ENCODE measurements at places on chromosomes 3 and 15. TPM values are rescaled to one million over a fixed set of nuclear protein-coding genes. Genes with fewer than 3 reads are reported as not detected.

DNA sequence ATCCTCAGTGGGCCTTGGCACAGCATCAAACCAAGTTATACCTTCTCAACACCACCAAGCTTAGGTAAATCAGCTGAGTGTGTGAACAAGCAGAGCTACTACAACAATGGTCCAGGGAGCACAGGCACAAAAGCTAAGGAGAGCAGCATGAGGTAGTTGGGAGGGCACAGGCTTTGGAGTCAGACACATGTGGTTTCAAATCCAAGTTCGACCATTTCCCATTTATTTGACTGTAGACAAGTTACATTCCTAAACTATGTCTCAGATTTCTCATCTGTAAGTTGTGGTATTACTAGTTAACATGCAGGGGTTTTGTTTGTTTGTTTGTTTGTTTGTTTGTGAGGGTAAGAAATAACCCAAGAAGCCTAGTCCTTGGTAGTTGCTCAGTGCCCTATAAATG is 46.9 kb downstream of the MLH1 start:
- no peak for DNase-seq

DNA sequence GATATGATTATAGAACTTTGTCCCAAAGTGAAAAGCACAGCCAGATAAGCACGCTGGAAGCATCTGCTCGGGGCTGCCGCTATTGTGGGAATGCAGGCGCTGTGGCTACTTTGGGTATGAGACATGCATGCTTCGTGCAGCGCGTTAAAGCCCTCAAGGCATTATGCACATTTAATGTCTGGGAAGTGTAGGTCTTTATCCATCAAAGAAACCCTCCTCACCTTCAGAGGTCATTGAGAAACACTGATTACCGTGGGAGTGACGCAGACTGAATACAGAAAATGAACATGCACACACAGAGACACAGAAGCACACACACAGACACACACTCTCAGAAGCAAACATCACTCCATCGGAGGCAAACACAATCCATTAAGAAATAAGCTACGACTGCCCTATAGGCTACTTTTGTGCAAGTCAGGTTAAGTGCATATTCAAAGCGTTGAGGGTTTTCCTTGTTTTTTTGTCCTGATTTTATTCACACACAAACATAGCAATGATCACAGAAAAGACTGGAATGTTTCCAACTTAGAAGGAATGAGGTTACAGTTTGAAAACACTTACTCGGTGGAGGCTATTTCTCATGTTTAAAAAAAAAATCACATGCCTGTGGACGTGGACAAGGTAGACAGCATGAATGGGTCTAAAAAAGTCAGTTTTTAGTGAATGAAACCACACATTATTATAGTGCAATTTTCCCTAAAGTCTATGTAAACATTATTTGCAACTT is 68.5 kb downstream of the PLCH1 start:
- no peak for DNase-seq

GRCh38 chr3:48564022-48564421 is 441 bp upstream of the UCN2 start:
- no peak for DNase-seq

DNA sequence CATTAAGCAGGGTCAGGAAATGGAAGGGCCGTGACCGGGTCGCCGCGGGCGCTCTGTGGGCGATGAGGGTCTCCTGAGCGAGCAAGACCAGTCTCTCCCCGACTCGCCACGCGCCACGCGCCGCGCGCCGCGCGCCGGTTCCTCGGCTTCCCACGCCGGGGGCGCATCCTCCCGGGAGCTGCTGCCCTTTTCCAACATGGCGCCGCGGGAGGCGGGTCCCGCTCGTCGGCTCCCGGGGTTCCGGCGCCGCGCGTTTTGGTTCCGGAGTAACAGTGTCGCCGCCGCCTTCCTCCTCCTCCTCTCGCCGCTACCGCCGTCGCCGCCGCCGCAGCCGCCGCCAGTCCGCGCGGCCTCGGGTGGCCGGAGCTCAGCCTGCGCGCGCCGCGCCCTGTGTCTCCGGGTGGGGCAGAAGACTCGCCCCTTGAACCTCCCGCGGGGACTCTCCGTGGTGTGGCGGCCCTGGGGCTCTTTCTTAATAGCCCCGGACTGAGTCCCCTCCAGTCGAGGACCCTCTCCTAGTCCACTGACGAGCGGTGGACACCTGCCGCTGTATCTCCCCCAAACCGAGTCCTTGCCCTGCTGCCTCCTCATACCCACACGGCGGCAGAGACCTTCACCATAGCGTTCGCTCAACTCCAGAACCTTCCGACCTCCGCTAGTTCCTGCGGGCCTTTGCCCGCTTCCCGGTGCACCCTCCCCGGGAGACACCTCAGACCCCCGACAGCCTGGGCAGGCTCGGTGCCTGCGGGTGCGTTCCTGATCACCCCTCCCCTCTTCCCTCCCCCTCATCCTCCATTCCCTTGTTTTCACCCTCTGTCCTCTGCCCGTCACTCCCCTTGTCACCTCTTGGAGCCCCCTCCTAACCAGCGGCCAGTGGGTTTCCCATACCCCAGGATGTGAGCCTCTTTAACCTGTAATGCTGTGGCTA is at the start of gene MAP2K5:
Gene MAP2K5 (plus strand): TSS at position 284 of the 928 bp plus-strand sequence. CDS start 633 bp downstream, at position 917.
- DNase-seq: peak; percentile 95

- no peak for DNase-seq
Measured at GRCh38 chr3:95923496-95924210, 890.7 kb upstream of the EPHA6 start.

Gene MYNN
- 10.9 TPM for total RNA-seq

Gene EFHB
- total RNA-seq: not detected

Gene AKAP13
- total RNA-seq: 340 TPM

Gene LRRC15
- 0.05 TPM for total RNA-seq

Gene CLDN1
- total RNA-seq: 45.0 TPM

Gene PPM1L
- 51.3 TPM for total RNA-seq

Data from heart left ventricle (tissue), 16 donors.